Femur (tissue), 1 donor: ENCODE measurements at places on chromosomes 6 and 20.
A peak's percentile ranks its signal among the peaks of the same experiment; 100 is the strongest.

DNA sequence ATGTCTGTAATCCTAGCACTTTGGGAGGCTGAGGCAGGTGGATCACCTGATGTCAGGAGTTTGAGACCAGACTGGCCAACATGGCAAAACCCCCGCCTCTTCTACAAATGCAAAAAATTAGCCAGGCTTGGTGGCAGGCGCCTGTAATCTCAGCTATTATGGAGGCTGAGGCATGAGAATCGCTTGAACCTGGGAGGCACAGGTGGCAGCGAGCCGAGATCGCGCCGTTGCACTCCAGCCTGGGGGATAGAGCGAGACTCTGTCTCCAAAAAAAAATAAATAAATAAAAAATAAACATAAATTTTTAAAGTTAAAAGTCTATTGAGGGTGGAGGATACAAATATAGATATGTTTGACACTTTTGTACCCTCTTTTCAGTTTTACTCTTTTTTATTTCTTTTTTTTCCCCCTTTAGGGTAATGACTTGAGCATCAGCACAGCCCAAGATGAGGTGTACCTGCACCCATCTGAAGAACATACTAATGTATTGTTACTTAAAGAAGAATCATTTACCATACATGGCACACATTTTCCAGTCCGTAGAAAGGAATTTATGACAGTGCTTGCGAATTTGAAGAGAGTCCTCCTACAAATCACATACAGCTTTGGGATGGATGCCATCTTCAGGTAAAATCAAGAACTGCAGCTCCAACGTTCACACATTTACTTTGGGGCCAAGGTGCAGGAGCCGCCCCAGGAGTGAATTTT is 368.9 kb downstream of the LAMA2 start:
- DNase-seq = peak; percentile 38

DNA sequence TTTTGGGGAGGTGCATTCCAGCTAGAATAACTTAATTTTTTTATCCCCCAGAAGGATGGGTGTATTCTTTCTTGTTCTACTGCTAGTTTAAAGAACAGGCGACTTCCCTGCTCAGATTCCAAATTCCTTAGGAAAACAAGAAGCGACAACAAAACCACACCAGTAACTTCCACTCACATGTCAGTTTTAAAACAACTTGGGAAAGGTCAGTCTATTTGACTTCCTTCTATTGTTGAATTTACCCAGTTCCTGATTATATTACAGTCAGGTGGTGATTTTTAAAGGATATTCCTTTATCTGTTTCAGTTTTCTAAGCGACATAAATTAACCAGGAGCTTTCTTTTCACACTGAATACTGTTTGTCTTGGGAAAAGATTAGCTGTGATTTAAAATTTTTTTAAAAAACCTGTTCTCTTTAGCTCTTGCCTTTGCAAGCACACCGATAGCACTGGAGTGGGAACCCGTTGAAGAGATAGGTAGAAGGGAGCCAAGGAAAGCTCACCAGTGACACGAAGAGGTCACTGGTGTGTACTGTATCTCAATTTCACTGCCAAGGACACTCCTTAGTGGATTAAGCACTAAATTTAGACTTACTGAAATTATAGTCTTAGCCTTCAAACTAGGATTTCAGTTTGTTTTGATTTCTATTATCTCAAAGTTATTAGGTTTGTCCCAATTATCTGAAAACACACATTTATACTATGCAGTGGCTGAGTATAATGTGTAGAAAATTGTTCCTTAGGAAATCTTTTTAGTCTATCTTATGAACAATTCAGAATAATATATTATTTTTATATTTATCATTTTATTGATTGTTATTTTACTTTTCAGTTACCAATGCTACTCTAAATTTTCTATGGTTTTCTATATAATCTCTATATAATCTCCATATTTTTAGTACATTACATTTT is 22.3 kb downstream of the MARCKS start:
- DNase-seq = peak; percentile 78

- no peak for DNase-seq
Measured at GRCh38 chr6:41072836-41073202, at the start of gene NFYA. TSS of gene NFYA (plus strand) at chr6:41072974. CDS start at chr6:41079090, 6,116 bp downstream.

- no peak for DNase-seq
Measured at GRCh38 chr6:114157848-114158247, 185.0 kb downstream of the HS3ST5 start.
